Activated naive CD4-positive, alpha-beta T cell treated with anti-CD3 and anti-CD28 coated beads for 36 hours (primary cell): ENCODE measurements at places on chromosomes 2 and 18. TPM values are rescaled to one million over a fixed set of nuclear protein-coding genes. Genes with fewer than 3 reads are reported as not detected.

- H3K27ac ChIP-seq: no peak overlapping the region
- no peaks in the 10 kb centered on the region for H3K27me3 ChIP-seq
These were observed 5.2 kb upstream of the PPP4R1 start for GRCh38 chr18:9619545-9619944.

DNA sequence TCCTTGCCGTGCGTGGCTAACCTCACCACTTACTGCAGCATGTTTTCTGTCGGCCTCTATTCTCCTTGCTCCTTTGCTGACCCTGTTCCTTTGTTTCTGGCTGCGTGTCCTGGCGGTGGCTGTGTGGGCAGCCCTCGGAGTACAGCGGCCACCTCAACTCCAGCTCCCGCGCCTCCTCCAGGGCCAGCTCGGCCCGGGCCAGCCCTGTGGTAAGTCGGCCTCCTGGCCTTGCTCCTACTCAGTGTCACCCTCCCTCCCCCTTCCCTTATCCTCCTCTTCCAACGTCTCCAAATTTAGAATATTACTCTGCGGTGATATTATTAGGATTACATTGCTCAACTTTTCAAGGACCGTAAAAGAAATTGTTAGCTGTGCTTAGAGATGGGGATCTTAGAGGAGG lies 59.5 kb upstream of the RBM44 start:
- no peaks in the 10 kb centered on the region for H3K27me3 ChIP-seq

- H3K27ac ChIP-seq: no peak overlapping the region
- no peak overlapping the region for H3K4me3 ChIP-seq
- H3K4me1 ChIP-seq: peaks cover 2% of the 10 kb centered on the region
- H3K36me3 ChIP-seq: no peaks in the 10 kb centered on the region
- no peak for DNase-seq
- H3K27me3 ChIP-seq: peaks cover 4% of the 10 kb centered on the region
These were observed 168.2 kb downstream of the VWC2L start for GRCh38 chr2:214579035-214579434.

- H3K4me1 ChIP-seq: peaks cover 28% of the 10 kb centered on the region
- peaks cover 17% of the 10 kb centered on the region for H3K36me3 ChIP-seq
- H3K4me3 ChIP-seq: no peak overlapping the region
- H3K27ac ChIP-seq: no peak overlapping the region
- DNase-seq: no peak
These were observed 9.9 kb downstream of the UBE2E3 start for GRCh38 chr2:180990337-180990736.

DNA sequence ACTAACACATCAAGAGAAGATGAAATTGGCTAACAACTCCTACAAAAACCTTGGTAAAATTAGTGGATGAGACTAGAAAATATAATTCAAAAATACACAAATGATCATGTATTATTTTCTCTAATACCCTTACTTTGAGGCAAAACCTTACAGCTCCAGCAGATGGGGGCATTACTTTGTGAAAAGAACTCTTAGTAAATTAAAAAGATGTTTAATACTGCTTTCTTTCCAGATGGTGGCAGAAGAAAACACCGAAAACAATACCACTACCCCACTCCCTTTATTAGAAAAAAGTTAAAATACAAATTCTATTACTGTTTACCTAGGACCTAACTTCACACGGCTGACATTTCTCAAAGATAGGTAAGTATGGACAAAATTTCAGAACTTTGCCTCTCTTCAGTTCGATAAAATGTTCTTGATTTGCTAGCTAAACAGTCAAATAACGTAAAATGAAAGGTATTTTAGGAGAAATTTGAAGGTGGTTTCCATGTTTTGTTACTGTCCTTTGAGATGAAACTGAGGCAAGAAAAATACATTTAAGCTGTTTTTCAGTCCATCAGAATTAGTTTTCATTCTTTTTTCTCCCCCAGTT lies 30.6 kb downstream of the ORC4 start:
- H3K27me3 ChIP-seq: no peaks in the 10 kb centered on the region
- H3K4me3 ChIP-seq: no peak overlapping the region
- DNase-seq: peak; percentile 40
- H3K27ac ChIP-seq: no peak overlapping the region

The VAMP8 gene
- total RNA-seq: 102 TPM

The THAP4 gene
- total RNA-seq: 36.4 TPM

The LOXHD1 gene
- not detected for total RNA-seq

The DSG1 gene
- total RNA-seq: not detected

The CABLES1 gene
- 0.12 TPM for total RNA-seq
